Dermis microvascular lymphatic vessel endothelial cell (primary cell): ENCODE measurements at places on chromosomes 16 and 17. TPM values are rescaled to one million over a fixed set of nuclear protein-coding genes. Genes with fewer than 3 reads are reported as not detected.

The CCL15 gene
- not detected in 2 replicates for total RNA-seq

The RAB40B gene
- total RNA-seq = 4.6 and 7.3 TPM in 2 replicates

The SLC46A1 gene
- 0.77 and 1.8 TPM in 2 replicates for total RNA-seq

The ZFPM1 gene
- 0.64 and 1.6 TPM in 2 replicates for total RNA-seq

The FBXW10B gene
- total RNA-seq = 0.13 TPM in 1 of 2 replicates, not detected in the other

The TP53TG3C gene
- total RNA-seq = not detected in 2 replicates

The ZNF469 gene
- 0.39 and 1.1 TPM in 2 replicates for total RNA-seq

The NPIPB8 gene
- total RNA-seq = 0.13 and 0.26 TPM in 2 replicates

The GUCY2D gene
- not detected in 2 replicates for total RNA-seq

The WNT3 gene
- 0.76 and 0.90 TPM in 2 replicates for total RNA-seq

The ASGR1 gene
- total RNA-seq = 14.8 and 26.2 TPM in 2 replicates

The DOC2B gene
- 10.5 and 28.8 TPM in 2 replicates for total RNA-seq

The KRT33B gene
- not detected in 2 replicates for total RNA-seq

The SLC47A1 gene
- total RNA-seq = 0.63 and 1.7 TPM in 2 replicates

The RNF227 gene
- total RNA-seq = 0.51 and 0.76 TPM in 2 replicates
